Hematopoietic multipotent progenitor cell treated with erythropoietin and hydrocortisone succinate and interleukin-3 and kit ligand, for 6 days (in vitro differentiated cells): ENCODE measurements at places on chromosomes 4 and X.

- peak; percentile 9 for DNase-seq
Observed at GRCh38 chrX:49071877-49072711, 1.7 kb downstream of the PRAF2 start.

GRCh38 chr4:14871676-14872430 is 130.4 kb upstream of the CPEB2 start:
- DNase-seq: peak; percentile 62

- DNase-seq: no peak
Observed at GRCh38 chrX:13334491-13334890, 14.6 kb upstream of the ATXN3L start.

DNA sequence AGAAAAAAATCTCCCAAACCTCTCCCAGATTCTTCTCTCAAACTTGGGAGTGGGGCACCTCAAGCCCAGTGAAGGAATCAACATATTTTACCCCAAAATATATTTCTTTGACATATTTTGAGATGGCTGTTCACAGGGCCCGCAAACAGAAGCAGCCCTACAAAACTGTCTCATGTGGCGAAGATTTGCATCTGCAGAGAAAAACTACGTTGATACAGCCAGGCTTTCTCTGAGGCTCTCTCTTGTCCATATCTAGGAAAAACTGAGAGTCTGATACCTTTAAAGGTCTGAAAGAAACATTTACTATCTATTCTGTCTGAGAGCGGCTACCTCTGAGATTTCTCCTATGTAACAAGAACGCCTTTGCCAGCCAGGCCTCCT is 23.3 kb upstream of the TMSB4X start:
- DNase-seq: no peak

GRCh38 chr4:185036019-185036418 is 17.7 kb downstream of the HELT start:
- no peak for DNase-seq

DNA sequence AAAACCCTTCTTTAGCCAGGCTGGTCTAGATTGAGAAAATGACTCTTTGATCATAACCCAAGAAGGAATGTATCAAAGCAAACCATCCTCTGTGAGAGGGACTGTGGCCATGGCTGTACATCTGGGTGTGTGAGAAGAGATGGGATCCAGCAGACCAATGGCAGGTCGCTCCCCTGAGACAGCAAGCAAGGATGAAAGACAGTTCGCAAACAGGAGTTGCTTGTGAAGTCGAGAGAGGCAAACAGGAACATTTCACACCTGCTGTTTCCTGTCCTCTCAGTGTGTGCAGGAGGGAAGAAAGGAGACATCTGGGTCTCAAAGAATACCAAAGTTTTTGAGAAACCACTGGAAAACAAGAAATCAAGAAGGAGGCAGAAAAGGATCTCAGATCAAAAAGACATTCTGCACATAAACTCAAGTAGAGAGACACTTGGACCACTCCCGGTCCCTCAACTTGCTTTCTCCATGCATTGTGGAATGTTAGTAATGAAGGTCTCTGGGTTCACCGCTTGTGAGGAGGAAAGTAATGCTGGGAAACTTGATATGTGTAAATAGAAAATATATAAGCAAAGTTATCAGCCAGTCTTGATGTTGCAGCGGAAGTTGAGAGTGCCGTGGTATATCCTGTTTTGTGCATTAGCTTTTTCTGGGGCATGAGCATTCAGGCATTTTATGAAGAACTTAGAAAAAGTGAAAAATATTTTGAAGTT is 327.5 kb downstream of the BMPR1B start:
- no peak for DNase-seq

GRCh38 chrX:136067097-136067496 is 80.2 kb upstream of the FHL1 start:
- no peak for DNase-seq

DNA sequence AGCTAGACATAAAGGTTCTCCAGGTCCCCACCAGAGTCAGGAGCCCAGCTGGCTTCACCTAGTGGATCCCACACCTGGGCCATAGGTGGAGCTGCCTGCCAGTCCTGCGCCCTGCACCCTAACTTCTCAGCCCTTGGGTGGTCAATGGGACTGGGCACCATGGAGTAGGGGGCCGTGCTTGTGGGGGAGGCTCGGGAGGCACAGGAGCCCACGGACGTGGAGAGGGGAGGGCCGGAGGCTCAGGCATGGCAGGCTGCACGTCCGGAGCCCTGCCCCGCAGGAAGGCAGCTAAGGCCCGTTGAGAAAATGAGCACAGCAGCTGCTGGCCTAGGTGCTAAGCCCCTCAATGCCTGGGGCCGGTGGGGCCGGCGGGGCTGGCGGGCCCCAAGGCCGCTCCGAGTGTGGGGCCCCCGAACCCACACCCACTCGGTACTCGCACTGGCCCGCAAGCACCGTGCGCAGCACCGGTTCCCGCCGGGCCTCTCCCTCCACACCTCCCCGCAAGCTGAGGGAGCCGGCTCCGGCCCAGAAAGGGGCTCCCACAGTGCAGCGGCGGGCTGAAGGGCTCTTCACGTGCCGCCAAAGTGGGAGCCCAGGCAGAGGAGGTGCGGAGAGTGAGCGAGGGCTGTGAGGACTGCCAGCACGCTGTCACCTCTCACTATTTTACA is 291.1 kb downstream of the KLHL4 start:
- DNase-seq: no peak

- DNase-seq: no peak
Observed at GRCh38 chr4:123613586-123614344, 217.2 kb downstream of the SPRY1 start.

- DNase-seq: no peak
Observed at GRCh38 chr4:174281182-174281737, 2.2 kb downstream of the FBXO8 start.

GRCh38 chr4:69330345-69331047 is 50.2 kb downstream of the UGT2B28 start:
- no peak for DNase-seq

DNA sequence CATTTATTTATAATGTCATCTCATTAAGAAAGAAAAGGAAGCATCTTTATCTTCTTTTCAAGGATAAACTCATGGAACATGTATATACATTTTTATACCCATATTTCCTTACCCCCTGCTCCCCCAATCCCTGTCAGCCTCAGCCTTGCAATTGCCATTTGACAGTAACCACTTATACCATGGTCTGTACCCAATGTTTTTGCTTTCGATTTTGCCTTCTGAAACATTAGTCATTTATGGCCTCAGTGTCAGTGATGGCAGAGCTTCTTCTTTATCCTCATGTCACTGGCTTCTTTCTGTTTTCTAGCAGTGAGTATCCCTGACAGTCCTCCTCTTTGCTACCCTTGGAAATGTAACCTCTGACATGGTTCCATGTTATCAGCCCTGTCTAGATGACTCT is 228.4 kb downstream of the SPRY1 start:
- no peak for DNase-seq

DNA sequence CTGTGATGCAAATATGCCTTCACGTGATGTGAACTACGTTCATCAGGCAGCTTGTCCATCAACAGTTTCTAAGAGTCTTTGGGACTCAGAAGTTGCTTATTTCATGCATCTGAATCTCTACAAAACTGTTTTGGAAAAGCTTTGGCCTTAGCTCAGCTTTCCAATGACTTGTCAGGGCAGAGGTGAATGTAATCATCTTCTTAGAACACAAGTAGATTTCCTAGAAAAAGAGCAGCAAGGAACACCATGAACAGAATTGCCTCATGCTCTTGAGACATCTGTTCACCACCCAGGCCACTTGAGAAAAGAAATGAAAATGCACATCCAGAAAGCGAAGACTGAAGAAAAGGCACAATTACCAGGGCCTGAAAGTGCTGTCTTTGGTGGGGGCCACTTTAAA is 105.8 kb upstream of the PDHA1 start:
- no peak for DNase-seq

DNA sequence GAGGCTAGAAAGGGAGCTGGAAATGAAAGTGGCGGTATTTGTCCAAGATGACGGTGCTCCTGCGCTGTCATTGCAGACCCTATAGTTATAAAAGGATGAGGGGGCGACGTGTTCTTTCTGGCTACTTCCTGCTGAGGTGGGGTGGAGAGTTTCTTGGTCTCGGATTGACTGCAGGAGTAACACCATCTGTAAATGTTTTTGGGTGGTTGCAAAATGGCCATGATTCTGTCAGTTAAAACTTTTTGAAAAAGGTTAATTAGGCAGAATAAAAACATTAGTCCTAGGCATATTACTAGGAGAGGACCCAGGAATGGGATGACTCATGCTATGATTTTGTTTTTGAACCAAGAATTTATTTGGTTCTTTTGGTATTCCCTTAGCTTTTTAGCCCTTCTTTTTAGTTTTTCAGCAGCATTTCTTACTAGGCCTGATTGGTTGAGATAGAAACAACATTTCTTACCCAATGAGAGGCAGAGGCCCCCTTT is 53.1 kb downstream of the USP11 start:
- no peak for DNase-seq
